ENCODE measurements at places on chromosomes 16 and 17.

DNA sequence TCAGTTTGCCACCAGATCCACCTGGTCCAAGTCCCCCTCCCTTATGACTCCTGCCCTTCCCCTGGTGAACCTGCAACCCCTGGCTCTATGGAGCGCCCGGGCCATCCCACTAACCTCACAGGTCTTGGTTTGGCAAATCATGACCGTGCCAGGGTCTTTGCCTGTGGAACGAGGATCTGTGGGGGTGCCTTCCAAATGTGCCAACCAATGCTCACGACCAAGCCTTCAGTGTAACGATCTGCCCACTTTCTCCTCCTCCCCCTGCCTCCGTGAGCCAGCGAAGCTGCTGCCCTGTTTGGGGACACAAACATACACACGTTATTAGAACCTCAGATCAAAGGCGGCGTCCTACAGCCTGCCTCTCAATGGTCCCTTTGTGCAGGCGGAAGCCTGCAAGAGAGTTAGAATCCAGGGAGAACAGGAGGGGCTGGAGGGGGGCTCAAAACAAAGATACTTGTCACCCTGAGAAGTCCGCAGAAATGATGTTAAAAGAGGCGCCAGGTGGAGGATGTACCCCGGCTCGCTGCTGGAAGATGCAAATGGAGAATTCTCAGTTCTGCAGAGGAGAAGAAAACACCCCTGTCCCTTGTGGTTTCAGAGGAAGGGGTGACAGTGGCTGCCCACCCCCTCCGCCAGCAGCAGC is 9.0 kb upstream of the NKD1 start:
- DNase-seq: no peak

- peak; percentile 92 for DNase-seq
Observed at GRCh38 chr17:82804442-82805191, 35.2 kb downstream of the ZNF750 start.

DNA sequence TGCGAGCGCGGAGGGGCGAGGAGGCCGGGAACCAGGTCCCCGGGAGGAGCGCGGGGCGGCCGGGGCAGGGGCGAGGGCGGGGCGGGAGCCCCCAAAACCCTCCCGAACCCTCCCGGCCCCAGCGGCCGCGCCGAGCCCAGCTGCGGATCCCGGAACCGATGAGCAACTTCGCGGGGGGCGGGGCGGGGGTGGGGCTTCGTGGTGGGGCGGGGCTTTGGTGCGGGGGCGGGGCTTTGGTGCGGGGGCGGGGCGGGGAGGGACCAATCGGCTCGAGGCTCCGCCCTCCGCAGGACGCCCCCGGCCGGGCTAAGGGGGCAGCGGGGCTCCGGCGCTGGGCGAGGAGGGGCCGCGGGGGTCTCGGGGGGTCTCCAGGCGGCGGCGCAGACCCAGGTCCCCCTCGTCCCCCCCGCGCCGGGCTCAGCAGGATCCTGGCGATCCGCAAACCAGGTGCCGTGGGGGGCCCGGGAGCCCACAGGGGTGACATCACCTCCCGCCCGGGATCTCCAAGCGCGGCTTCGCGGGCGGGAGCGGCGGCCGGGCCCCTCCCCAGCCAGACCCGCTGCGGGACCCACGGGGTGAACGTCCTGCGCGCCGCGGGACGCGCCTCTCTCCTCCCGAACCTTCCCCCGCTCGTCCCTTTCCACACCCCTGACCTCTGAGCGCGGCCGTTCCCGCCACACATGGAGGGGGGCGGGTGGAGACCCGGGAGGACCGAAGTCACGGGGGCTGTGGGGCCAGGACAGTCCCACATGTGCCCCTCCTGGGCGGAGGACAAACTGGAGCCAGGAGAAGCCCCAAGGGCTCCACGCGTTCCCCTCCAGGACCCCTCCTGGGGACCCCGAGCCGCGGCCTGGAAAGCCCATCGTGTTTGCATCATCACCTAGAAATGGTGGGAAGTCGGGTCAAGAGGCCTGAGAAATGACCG is at the start of gene ABR:
Gene ABR, minus strand, starts transcription at position 164 of the 925 bp plus-strand sequence. CDS start 254 bp downstream, outside the sequence.
- no peak for DNase-seq

DNA sequence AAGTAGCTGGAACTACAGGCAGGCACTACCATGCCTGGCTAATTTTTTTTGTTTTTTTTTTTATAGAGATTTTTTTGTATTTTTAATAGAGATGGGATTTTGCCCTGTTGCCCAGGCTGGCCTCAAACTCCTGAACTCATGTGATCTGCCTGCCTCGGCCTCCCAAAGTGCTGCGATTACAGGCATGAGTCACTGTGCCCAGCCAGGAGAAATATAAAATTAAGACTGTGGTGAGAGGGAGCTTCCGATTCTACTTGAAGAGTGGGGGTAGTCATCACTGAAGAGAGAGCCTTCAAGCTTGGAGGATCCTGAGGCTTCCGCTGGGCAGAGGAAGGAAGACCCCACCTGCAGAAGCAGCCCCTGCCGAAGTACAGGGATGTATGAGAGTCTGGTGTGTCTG is 34.4 kb upstream of the RGS9 start:
- DNase-seq: no peak

GRCh38 chr17:57701124-57701523 is 44.0 kb downstream of the CCDC182 start:
- DNase-seq: no peak

DNA sequence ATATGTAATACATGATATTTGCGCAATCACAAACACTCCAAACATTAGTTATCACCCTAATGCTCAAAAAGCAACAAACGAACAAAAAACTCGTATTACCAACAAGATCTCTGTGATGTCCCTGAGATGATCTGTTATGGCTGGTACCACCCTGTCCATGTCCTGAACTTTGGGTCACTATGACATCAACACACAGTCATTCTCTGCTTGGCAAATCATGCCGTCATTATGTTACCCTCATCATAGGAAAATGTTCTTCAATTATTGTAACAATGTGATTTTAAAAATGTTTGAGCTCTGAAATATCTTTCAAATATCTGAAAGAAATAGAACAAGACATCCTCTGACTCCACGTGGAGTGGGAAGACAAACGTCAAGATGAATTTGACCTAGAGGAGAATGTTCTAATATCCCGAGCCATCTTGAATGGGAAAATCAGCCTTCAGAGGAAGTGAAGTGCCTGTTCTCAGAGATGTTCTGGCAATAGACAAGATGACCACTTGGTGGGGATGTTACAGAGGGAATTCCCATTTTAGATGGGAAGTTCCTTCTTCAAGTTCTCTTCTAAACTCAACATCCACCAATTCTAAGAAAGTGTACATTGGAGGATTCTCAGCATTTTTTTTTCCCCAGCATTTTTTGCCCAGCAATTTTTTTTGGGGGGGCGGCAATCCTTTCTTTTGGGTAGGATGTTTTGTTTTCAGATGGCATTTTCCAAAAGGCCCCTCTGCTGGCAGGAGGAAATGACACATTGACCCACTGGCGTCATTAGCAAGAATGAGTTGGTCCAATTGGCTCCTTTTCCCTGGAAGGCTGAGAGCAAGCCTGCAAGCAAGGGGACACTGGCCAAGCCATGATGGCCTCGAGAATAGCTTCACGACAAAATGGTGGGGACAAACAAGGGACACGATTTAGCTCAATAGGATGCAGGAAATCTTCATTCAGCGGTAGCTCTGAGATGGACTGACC is 3.7 kb upstream of the HSD17B2 start:
- peak; percentile 55 for DNase-seq

DNA sequence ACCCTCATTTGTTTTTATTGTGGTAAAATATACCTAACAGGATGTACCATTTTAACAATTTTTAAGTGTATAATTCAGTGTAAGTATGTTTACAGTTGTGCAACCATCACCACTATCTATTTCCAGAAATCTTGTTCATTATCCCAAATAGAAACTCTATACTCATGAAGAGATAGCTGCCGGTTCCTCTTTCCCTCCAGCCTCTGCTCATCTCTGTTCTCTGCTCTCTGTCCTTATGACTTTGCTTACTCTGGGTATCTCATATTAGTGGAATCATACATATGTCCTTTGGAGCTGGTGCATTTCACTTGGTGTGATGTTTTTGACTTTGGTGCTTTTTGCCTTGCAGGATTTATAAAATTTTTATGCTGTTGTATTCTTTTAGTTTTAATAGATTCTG is 19.4 kb downstream of the CYLD start:
- no peak for DNase-seq

DNA sequence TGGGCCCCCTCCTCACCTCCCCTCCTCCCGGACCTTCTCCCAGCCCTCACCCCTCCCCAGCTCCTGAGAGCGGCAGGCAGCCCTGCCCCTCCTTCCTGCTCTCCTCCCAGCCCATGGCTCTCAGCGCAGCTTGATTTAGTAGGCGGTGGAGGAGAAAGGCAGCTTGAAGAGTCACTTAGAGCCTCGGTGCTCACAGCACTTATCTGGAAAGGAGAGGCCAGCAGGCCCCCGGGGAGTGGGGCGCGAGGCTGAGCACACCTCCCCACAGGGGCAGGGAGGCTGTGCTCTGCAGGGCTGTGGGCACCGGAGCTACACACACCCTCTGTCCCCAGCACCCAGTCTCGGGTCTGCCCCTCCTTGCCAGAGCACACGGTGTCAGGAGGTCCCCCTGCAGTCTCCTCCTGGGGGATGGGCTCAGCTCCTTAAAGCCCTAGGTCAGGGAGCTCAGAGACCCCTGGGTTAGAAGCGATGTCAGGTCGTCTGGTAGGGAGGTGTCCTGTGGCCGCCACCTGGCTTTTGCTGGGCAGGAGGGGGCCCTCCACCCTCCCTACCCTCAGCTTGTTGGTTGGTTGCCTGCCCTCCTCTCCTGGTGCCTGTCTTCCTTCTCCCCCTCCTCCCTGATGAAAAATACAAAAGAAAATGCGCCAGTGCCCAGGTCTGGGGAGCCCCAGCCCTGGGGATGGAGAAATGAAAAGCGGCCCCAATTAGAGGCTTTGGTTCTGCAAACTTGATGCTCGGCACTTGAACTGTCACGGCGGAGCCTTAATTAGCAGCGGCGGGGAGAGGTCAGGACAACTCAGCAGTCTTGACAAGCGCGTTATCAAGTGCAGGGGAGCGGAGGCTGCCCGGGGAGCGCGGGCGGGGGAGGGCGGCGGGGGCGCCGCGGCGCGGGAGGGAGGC is 151.1 kb upstream of the GSE1 start:
- peak; percentile 46 for DNase-seq
